ENCODE measurements at places on chromosomes 5 and 9.

DNA sequence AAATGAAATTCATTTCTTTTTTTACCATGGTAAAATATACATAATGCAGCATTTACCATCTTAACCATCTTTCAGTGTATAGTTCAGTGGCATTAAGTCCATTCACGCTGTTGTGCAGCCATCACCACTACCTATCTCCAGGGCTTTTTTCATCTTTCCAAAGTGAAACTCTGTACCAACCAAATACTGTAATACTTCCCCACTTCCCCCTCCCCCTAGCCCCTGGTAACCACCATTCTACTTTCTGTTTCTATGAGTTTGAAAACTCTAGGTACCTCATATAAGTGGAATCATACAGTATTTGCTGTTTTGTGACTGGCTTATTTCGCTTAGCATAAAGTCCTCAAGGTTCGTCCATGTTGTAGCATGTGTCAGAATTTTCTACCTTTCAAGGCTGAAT is 23.4 kb downstream of the SPAAR start:
- no peak for DNase-seq

GRCh38 chr5:137431051-137431450 is 68.1 kb downstream of the SPOCK1 start:
- no peak for DNase-seq

GRCh38 chr5:97455996-97456395 is 272.9 kb upstream of the RIOK2 start:
- DNase-seq = no peak

- no peak for DNase-seq
These were observed 36.4 kb downstream of the LARP1 start for GRCh38 chr5:154791535-154791934.

DNA sequence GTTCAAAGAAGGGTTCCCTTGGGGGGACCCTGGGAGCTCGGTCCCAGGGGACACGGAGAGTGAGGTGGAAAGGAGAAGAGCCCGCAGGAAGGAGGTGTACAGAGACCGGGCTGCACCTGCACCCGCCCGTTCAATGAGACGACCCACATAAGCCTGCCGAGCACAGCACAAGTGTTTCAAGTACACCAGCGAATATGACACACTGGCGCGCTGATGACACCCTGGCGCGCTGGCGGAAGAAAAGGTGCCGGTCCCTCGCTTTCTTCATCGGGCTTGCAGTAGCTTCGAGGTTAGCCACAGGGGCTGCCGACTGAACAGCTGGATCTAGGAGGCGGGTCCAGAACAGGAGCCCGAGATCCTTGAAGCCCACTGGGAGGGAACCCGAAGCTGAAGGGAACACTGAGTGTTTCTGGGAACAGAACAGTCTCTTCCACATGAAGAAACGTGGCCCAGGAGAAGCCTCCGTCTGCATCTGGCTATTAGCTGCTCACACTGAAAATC is 1.4 kb downstream of the TBC1D9B start:
- peak; percentile 78 for DNase-seq

DNA sequence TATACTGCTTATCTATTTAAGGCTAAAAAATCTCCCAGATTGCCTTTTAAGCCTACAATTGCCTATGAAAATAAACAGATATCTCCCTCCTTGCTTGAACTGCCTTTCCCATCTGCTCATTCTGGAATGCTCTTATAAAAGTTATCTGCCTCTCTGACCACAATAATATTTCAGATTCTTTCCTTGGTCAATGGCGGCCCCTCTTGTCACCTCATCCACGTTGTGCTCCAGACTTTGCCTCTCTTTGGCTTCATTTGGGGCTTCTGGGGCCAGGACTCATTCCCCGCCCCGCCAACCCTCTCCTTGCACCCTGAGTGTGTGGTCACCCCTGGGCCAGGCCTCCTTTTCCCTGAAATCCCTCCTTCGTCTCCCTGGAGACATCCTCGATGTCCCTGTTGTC is 110.0 kb upstream of the RPS23 start:
- DNase-seq = no peak

GRCh38 chr5:13403351-13403750 is 541.1 kb downstream of the DNAH5 start:
- no peak for DNase-seq

DNA sequence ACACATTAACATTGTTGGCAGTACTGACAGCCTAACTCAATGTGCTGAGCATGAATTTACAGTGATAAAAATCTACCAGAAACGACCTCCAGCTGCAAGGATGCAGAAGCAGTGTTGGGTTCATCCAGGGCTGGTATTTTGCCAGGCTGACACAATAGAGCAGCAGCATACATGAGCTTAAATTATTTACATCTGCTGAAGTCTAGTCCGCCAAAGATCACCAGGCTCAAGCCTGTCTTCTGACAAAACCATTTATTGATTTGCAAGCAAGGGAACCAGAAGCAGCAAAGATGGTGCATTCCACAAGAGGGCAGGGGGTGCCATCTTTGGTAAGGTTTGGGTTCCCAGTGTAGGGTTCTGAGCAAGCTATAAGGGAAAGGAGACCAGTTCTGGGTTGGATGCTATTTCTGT is 8.7 kb upstream of the C5orf34 start:
- no peak for DNase-seq

DNA sequence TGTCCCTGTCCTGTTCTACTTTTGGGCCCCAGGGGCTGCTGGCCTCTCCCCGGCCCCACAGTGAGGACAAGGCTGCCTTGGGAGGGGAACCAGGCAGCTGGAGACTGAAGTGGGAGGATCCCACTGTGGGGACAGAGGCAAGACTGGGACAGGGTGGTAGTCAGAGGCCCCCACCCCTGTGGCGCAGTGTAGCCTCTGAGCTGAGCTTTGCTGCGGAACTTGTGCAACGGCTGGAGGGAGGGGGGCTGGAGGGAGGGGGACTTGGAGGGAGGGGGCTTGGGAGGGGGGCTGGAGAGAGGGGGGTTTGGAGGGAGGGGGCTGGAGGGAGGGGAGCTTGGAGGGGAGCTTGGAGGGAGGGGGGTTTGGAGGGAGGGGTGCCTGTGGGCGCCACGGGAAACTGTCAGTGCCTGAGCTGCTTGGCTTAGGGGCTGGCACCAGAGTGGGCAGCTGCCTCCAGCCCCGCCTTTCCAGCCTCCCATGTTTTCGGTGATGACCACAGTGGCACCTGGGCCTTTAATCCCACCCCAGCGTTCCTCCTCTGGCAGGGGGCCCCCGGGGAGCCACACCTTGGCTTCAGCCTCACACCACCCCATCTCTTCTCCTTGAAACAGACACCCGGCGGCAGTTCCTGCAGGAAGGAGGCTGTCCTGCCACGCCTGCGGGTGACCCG is 2.3 kb upstream of the FUT7 start:
- peak; percentile 95 for DNase-seq

DNA sequence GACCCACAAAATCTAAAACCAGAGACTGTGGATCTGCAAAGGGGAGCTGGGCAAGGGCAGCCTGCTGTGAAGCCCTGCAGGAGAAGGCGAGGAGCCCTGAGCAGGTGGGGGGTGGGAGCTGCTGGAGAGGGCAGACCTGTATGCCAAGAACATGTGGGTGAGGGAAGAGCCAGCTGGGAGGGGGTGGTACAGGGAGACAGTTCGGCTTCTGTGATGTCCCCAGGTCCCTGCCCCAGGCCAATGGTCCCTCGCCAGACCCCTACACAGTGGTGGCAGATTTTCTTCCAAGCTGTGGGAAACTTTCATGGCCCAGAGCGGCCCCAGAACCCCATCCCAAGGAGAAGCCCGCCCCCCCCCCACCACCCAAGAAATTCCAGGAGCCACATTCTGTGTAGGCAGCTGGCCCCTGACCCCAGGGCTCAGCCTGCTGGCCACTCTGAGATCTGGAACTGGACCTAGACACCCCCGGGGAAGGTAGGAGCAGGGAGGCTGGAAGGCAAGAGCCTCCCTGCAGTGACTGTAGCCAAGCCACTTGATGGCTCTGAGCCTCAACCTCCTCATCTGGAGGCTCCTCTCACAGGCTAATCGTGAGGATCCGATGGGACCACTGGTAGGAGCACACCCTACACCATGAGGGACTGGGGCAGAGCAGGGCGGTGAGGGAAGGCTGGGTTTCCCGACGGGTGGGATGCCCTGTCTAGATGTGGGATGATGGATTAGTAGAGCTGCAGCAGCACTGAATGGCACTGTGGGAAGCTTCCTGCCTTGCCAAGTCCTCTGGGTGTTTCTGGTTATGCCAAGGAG is 22.6 kb upstream of the CSF1R start:
- DNase-seq = no peak

DNA sequence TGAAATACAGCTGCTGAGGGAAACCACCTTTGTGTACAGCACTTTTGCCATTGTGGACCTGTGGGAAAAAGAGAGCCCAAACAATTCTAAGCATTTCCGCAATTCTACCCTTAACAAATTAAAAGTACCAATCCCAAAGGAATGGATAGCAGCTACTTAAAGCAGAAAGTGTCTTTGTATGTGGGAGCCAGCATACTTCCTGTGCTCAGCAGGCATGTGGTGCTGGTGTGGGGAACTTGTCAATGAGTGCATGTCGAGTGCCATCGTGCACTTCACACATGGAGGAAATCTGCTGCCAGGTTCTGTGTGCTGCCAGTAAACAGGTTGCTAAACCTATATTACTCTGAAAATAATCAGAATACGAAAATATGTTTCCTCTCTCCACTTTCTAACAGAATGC is 399.0 kb downstream of the LRRC70 start:
- no peak for DNase-seq

DNA sequence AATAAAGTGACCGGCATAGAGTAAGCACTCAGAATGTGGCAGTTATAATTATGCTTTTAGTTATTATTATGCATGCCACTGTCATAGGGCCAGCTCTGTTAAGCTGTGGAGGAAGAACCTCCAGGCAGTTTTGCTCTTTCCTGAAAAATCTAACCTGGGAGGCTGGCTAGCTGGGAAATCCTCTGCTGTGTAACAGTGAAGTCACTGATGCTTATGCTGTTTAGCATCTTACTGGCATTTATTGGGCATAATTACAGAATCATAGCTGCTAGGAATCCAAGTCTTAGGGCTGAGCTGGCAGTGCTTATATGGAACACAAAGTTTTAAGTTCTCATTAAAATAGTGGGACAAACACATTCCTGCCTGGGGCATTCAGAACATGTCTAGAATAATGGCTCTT is 5.5 kb upstream of the GSN start:
- DNase-seq = no peak

DNA sequence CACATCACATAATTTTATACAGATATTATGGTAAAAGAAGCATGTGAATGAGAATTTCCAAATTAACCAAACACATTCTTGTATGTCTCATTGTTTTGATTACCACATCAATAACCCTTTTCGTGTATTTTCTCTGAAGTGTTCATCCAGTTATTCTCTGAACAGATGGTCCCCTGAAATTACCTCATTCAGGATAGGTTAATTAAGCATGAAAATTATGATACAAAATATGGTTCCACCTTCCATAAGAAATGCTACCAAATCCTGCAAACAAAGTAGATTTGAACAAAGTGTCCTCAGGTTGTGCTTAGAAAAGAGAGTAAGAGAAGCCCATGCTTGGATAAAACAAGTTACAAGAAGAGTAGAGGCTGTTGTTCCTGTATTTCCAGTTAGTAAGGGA is 83.1 kb upstream of the LMNB1 start:
- no peak for DNase-seq

DNA sequence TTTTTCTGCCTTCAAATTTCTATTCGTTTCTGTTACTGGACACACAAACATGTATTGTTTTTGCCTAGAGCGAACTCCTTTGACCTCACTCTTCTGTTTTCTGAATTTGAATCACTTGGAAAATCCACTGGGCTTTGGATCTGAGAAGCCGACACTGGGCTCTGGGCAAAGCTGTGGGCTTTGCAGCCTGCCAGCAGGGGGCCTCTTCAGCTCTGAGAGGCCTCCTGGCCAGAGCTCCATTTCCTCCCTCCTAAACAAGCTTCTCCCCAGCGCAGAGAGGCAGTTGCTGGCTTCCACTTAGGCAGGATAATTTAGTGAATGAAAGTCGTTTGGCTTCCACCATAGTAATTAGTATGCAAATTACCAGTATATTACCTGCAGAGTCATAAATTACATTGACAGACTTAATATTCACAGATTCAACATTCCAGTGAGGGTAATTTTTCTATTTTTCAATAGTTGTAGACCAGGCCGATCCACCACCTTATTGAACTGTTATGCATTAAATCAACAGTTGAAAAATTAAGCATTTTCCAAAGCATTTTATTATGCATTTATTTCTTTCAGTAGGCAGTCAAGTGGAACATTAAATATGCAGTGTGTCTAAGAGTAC is 104.0 kb upstream of the ZNF366 start:
- DNase-seq = no peak

DNA sequence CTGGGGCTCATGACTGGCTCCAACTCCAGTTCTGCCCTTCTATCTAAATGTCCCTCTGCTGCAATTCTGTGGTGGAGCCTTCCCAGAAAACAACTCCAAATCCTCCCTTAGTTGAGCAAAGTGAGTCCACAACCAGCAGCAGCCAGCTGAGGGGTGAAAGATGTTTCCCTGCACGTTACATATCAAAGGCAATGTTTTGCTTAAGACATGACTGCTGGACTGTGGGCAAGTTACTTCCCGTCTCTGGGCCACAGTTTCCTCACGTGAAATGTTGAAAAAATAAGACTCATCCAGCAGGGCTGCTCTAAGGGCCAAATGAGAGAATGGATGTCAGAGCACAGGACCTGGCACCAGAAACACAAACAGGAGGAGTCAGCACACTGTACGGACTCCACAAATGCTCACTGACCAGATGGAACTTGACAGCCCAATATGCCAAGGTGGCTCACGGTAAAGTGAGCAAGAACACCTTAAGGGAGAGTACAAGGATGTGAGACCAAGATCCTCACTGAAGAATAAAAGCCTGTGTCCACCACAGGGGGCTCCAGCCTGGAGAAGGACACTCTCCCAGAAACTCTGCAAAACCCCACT is 138.4 kb upstream of the ABCA1 start:
- DNase-seq = peak; percentile 89

DNA sequence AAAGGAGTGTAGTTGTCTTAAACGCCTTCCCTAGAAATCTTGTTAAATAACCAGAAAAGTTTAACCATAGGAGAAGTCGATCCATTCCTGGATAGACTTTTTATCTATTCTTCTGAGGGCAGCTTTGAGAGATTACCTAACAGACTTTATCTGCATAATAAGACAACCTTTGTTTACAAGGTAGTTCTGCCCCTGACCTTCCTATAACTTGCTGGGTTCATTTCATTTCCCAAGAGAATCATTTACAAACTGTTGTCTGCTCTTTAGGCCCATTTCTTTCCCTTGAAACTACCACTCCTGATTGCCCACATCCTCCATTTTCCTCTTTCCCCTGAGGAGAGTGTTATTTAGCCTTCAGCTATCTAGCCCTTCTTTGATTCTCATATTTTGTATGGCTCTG is 65.9 kb upstream of the VPS13A start:
- no peak for DNase-seq

Measured in HL-60 (cell line).